Left renal cortex interstitium (tissue), 4 donors: ENCODE measurements at places on chromosomes 11 and 22. TPM values are rescaled to one million over a fixed set of nuclear protein-coding genes. Genes with fewer than 3 reads are reported as not detected.

CRYBA4 gene
- polyA plus RNA-seq, result not detected

ZNF215 gene
- 3.3 TPM for polyA plus RNA-seq

TSPAN32 gene
- polyA plus RNA-seq, result 2.1 TPM

HEPACAM gene
- 3.1 TPM for polyA plus RNA-seq

SLC22A12 gene
- polyA plus RNA-seq, result 5.5 TPM

CRYBB3 gene
- 0.43 TPM for polyA plus RNA-seq

KRTAP5-1 gene
- not detected for polyA plus RNA-seq

KCNJ5 gene
- polyA plus RNA-seq, result 5.1 TPM

ANO5 gene
- polyA plus RNA-seq, result 3.7 TPM

FERMT3 gene
- 5.3 TPM for polyA plus RNA-seq

ZNF74 gene
- 24.4 TPM for polyA plus RNA-seq

POU2AF2 gene
- polyA plus RNA-seq, result not detected

OR8D4 gene
- polyA plus RNA-seq, result not detected

DNA sequence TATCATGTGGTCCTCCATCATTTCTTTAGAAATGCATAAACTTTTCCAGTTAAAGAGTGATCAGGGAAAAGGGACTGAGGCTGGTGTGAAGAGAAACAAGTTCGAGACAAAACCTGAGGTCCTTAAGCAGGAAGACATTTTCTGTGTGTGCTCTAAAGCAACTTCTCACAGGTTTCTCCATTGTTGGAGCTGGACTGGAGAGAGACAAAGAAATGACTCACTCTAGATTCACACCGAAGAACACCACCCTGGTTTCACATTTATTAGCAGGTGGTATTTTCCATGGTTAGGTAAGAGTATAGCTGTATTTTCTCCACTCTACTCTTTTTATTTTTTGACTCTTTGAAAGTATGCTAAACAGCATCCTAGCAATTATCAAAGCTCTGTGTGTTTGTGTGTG, 736.4 kb downstream of the KCNA4 start:
- no peak for DNase-seq

DNA sequence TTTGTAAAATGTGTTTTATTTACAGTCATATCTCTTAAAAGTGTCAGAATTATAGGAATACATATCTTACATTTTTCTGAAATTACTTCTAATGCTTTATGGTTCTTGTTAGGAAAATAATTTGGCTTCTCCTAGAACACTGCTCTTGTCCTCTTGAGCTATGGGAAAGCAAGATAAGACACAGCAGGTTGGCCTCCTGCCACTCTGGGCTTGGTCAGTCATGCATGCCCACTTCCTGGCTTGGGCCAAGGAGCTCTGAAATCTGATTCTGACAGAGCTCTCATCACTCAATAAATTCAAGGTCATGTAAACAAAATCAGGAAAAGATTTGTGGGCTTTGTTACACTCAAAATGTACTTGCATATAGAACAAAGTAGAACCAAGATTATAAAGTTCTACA, 1036.0 kb downstream of the OPCML start:
- DNase-seq, result peak; percentile 52

DNA sequence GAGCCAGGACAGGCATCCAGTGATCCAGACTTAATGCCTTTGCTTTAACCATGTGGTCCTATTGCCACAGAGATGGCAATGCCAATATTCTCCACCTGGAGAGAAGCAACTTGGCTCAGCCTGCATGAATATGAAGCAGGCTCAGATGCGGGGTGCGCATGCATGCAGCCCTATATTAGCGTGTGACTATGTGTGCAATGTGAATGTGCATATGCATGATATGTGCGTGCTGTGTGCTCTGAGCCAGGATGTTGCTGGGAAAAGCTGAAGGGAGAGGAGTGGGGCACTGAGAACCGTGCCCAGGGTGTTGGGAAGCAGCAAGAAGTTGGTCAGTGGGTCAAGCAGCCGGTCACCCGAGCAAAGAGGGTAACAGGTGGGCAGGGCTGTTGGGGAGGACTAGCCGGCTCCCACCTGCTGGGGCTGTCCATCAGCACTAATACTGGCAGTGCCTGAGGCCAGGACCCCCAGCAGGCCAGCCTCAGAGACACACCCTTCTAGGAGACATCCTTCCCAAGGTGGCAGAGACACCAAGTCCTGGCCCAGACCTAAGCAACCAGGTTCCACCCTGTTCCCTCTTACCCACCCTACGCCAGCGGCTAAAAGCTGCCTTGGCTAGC, 24.8 kb upstream of the MYOD1 start:
- DNase-seq, result no peak

DNA sequence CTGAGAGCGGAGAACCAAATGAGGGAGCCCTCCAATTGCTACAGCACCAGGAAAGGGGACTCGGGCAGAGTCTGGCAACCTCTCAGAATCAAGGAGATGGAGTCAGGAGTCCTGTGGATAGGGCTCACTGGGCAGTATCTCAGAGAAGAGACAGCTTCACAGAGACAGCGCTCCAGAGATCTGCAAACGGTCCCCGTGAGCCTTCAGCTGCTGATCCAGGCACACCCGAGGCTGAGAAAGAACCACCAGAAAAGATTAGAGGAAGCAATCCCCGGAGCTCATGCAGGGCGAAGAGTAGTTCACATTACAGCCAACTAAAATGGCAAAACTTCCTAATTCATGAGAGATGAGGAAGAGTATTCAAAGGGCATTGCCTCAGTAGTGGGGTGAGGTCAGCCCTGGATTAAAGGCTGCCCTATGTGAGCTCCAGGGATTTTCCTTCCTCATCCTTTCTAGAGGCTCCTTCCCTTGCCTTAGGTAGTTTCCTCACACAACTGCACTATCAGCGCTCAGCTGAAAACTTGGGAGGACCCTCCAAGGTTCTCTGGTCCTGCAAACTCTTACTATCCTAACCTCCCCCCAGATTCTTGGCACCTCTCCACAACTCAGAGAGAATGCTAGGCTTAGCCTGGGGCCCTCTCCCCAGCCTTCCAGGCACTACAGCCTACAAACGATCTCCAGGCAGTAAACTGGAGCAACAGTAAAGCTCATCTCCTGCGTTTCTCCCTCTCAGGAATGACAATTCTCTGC, 23.7 kb downstream of the SCN4B start:
- DNase-seq, result no peak

GRCh38 chr11:62179995-62180394, 10.0 kb upstream of the SCGB1D1 start:
- DNase-seq, result no peak

GRCh38 chr11:33375688-33376311, 118.6 kb downstream of the HIPK3 start:
- DNase-seq, result no peak

- DNase-seq, result peak; percentile 27
Observed at GRCh38 chr11:59053387-59053786, 32.7 kb upstream of the GLYATL1B start.

DNA sequence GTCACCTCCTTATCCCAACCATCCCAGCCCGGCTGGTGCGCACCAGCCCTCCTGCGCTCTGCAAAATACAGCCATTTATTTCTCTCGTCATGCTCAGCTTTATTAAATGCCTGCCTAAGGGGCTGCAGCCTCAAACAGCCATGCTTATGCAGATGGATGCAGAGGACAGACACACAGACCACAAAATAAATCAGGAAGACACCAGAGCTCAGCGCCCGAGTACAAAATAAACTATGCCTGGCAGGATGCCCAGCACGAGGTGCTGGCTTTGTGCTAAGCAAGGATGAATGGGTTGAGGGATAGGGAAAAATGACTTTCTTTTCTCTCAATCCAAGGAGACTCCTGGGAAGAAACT, 70.5 kb downstream of the RPUSD4 start:
- no peak for DNase-seq

DNA sequence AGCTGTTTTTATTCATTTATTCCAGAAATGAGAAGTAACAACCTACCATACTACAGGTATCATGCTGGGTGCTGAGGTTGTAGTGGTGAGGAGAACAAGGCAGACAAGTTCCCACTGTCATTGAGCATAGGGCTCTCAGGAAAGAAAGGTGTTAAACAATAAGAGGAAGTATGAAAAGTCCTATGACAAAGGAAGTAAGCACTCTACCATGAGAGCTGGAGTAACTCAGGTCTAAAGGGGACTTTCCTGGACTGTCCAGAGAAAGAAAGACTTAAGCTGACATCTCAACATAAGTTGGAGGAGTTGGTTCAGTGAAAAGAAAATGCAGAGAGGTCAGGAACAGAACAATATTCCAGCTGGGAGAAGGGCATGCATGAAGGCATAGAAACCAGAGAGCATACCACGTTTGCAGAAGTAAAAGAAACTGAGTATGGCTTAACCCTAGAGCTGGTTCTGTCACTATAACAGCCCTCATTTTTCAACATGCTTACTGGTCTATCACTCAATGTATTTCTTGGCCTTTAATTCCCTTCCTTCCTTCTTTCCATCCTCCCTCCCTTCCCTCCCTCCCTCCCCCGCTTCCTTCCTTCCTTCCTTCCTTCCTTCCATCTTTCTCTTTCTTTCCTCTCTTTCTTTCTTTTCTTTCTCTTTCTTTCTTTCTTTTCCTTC, 137.8 kb upstream of the BDNF start:
- no peak for DNase-seq

DNA sequence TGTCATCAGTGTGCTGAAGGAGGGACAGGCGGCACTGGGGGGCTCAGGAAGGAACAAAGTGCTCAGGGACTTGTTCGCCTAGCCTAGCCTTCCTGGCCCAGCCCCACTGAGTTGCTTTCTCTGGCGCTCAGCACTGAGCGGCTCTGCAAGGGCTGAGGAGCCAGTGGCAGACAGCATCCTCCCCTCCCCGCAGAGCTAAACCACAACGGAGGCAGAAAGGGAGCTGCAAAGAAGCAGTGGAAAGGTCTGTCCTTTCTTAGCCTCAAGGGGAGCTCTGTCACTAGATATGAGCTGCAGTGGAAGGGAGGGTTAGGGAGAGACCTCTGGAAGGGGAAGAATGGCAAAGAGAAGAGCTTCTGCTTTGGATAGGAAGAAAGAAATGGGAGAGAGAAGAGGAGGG, 89.7 kb upstream of the PHOX2A start:
- no peak for DNase-seq

DNA sequence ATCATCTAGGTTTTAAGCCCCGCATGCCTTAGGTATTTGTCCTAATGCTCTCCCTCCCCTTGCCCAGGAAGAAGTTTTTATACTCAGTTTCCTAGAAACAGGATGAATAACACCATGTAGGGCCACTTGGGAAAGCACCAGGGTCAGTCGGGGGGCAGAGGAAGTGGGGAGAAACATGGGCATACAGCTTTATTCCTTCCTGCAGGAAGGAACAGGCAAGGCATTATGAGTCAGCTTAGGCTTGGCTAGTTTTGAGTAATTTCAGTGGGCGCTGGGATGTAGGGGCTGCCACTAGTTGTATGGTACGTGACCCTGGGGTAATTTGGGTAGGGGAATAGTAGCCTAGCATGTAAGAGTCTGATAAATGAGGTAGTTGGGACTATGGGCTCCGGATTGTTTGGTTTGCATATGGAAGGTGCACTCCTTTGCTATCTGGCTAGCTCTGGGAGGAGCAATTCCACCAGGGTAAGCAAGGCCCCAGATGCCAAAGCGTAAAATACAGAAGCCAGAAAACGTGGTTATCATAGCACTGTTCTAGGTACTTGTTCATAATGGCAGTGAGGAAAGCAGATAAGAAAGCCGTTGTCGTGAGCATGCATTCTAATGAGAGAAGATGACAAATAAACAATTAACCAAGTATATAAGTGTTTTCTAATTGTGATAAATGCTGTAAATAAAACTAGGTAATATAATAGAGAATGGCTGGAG, 24.8 kb downstream of the ACER3 start:
- no peak for DNase-seq

GRCh38 chr11:32385998-32386397, 49.3 kb downstream of the WT1 start:
- no peak for DNase-seq

- no peak for DNase-seq
Observed at GRCh38 chr11:62933285-62933684, 12.1 kb upstream of the CHRM1 start.

DNA sequence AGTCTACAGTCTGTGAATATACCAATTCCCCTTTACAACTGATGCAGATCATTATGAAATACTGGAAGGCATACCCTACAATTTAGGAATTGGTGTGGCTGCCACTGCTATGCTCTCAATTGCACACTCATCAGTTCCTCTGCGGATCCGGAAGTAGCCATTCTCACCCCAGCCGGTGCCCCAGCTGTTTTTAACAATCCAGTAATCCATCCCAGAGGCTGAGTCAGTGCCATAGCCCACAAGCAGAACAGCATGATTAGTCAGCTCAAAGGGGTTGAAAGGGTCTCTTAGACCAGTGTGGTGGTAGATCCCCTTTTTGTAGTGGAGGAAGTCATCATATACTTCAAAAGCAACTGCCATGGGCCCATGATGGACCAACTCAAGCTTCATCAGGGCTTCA, 43.6 kb downstream of the CTSC start:
- DNase-seq, result no peak

GRCh38 chr11:9069862-9070470, 21.4 kb downstream of the SCUBE2 start:
- DNase-seq, result no peak

DNA sequence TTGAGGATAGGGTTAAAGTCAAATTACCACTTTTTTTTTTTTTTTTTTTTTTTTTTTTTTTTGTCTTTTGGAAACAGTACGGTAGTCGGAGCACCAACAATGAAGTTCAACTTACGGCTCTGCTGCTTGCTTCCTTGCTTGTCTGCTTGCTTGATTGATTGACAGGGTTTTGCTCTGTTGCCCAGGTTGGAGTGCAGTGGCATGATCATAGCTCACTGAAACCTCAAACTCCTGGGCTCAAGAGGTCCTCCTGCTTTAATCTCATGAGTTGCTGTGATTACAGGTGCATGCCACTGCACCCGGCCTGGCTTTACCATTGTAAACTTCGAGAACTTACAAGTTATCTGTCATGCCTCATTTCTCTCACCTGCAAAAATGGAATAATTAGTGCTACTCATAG, 5.8 kb downstream of the SGSM3 start:
- no peak for DNase-seq
